Upper lobe of right lung (tissue), 1 donor: ENCODE measurements at places on chromosomes 1 and 21. TPM values are rescaled to one million over a fixed set of nuclear protein-coding genes. Genes with fewer than 3 reads are reported as not detected.

CA6 gene
- not detected for total RNA-seq

KIAA0040 gene
- 44.8 TPM for total RNA-seq

ADAM30 gene
- total RNA-seq = not detected

GLIS1 gene
- total RNA-seq = 0.14 TPM

NRIP1 gene
- total RNA-seq = 45.9 TPM

ANKRD65 gene
- total RNA-seq = 21.5 TPM

- no peak for DNase-seq
Measured at GRCh38 chr1:230814949-230815692, 53.2 kb downstream of the C1orf198 start.

DNA sequence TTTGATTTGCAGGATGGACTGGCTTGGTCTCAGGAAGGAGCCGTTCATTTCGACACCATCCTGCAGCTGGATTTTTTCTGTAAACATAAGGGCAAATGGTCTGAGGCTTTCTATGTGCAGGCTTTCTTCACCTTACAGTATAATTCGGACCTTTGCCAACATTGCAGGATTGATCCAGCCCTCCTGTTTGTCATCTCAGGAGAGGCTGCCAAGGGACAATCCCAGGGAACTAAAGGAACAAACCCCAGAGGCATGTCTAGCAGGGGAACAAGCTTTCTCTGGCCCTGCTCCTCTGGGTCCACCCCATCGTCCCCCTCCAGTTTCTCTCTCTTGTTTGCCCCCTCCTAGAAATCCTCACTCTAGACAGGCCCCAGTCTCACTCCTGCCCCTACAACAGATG lies 24.8 kb upstream of the GBP6 start:
- no peak for DNase-seq
